Fibroblast of the aortic adventitia (primary cell): ENCODE measurements at places on chromosomes 5 and 9.

- no peak for DNase-seq
Measured at GRCh38 chr5:126492939-126493338, 69.7 kb downstream of the GRAMD2B start.

GRCh38 chr5:168925160-168925559, 346.0 kb upstream of the PANK3 start:
- DNase-seq = no peak

DNA sequence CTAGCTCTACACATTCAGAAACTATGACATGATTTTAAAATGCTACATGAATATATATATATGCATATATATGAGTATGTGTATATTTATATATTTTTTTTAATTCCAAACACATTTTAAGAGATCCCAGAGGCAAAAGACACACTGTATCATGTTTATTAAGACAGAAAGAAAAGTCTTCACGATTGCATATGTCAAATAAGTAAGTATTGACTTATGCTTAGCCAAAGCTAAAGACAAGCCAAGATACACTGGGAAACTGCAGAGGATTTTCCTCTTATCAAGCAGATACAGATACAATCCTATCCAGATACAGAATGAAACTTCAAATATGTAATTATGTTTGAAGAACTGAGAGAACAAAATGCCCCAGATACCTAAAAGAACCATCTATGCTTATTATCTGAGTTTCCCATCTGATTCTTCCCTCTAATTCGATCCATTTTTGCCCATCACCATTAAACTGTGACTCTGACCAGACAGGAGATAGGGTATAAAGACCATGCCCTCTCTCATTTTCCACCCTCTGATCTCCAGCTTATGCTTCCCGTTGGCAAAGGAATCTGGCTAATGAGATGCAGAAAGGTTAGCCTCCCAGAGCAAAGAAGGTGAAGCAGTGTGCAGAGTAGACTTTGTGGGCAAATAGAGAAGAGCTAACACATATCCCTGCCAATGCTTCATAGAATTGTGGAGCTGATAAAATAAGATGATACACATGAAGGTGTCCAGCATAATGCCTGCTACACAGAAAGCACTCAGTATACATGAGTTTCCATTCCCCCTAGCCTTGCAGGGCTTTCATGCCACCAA, 131.0 kb upstream of the TARS1 start:
- peak; percentile 47 for DNase-seq

DNA sequence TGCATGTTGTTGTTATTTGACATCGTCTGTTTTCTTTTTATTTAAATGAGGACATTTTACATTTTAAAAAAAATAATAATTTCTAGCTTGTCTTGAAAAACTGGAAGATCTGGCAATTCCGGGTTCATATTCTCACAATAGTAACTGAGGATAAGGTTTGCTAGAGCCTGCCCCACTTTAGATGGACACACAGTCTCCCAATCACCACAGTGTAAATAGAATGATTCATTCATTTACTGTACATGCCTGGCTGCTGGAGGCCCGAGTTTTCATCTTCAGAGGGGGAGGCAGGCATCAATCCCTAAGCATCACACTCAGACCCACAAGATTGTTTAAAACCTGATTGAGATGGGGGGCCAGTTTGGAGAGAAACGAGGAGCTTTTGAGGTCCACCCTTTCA, 2039.7 kb upstream of the WWC1 start:
- DNase-seq = no peak

- DNase-seq = peak; percentile 61
Measured at GRCh38 chr9:22240619-22241018, 206.0 kb upstream of the DMRTA1 start.

- DNase-seq = no peak
Measured at GRCh38 chr5:41751867-41752266, 118.4 kb downstream of the OXCT1 start.

DNA sequence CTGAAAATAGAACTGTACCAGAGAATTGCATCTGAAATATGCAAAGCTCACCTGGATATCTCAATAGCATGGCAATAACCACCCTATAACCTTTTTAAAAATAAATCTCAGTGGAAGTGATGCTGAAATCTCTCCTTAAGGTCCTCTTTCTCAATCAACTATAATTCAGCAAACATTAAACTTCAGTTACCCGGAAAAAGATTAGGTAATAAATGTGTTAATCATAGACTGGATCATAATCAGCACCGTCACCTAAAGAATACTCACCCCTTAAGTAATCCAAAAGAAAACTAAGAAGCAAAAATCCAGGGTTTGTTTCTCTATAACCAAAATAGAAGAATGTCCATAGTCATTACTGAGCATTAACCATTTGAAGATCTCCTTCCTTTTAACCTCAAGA, 44.3 kb upstream of the DENND4C start:
- peak; percentile 34 for DNase-seq

DNA sequence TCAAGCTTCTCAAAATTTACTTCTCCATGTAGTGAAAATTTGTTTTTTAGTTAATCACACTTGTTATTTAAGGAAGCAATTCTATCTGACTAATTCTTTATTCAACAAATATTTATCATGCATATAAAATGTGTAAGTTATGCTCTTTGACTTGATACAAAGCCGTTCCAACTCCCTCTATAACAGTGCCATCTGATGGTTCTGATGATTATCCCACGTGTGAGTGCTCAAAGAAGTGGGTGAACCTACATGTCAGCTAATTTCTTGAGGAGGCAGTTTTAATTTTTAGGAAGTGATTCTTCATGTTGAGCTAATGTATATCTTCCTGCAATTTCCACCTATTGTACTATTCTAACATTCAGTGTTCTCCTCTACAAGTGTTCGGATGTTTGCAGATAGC, 88.8 kb upstream of the BRINP1 start:
- DNase-seq = no peak

DNA sequence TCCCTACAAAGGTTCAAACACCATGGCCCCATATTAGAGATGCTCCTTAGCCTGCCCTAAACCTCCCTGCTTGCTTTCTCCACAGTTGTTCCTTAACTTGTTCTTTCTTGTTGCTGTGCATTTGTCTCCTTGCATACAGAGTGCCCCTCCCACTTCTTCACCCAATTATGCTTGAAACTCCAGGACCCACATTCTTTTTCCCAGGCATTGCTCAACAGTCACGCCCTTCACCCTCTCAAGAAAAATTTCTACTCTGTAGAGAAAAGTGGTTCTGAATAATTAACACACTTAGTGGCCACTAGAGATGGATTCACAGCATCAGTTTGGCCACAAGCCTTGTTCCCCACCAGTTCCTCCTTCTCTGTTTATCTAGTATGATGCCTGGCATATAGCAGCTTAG, 57.7 kb downstream of the NREP start:
- DNase-seq = no peak

GRCh38 chr9:135418161-135418560, 61.4 kb upstream of the PPP1R26 start:
- DNase-seq = no peak

- DNase-seq = no peak
Measured at GRCh38 chr5:97377582-97377981, 194.5 kb upstream of the RIOK2 start.

- no peak for DNase-seq
Measured at GRCh38 chr5:90968319-90968718, 409.7 kb downstream of the ADGRV1 start.

DNA sequence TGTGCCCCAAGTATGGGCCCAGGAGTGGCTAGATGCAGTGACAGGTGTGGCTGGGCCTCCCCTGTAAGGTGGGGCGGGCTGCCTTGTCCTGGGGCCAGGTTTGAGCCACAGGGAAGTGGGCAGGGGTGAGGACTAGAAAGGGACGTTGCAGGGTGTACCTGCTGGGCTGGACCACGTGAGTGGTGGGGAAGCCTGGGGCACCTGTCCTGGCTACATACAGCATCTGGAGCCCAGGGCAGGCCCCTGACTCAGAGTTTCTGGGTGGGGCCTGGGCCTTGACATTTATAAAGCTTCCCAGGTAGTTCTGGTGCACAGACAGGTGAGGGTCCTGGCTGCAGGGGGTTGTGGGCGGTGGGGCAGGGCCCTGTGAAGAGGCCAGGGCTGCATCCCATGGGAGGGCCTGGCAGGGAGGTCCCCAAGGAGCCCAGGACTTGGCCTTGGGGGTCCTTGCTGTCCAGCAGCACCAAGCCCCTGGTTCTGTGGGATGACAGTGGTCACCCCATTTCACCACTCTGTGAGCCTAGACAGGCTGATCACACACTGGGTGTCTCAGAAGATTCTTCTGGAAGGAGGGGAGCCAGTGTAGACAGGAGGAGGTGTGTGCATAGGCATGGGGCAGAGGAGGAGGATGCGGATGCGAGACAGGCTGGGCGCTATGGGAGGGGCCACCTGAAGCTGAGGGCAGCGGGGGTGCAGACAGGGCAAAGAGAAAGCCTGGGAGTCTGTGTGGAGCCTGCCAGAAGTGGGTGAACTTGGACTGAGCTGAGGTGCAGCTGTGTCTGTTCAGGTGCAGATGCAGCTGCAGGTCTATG, 94.0 kb downstream of the PHF2 start:
- DNase-seq = peak; percentile 27

DNA sequence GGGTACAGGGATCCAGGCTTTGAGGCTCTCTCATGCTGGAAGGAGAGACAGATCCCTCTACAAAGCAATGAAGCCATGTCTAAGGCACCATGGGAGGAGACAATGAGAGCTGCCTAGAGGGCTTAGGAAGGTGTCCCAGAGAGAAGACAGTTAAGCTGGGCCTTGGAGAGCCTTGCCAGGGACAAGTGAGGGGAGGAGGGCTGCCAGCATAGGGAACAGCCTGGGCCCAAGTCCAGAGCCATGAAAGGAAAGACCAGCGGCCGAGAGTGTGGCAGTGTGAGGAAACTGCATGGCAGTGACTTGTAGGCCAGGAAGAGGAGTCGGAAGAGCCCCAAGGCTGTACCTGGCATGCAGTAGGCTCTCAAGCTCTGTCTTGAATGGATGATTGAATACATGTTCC, 88.5 kb downstream of the PSD2 start:
- DNase-seq = no peak

DNA sequence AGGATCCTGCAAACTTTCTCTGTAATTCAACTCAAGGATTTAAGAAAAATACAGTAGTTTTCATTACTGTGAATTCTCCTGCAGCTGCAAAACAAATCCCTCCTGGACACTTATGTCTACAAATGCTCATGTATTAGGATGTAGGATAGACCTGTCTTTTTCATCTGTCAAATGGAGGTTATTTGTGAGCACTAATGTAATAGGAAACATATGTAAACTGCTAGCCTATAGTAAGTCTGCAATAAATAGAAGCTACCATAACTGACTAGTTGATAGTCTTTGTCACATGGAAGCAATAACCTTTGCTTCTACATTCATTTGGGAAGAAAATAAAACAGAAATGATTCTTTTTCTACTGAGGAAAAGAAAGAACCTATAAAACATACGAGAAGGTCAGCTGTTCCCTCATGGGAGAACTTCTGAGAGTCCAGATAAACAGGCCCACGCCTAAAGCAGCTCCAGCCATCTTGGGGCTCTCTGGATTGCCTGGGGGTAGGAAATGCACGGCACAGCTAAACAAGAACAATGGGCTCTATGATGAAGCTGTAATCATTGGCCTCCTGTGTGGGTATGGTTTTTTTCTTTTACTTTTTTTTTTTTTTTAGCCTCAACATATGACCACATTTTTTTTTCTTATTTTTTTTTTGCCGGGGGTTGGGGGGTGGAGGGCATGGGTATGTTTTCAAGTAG, 6.2 kb downstream of the KCNV2 start:
- no peak for DNase-seq

DNA sequence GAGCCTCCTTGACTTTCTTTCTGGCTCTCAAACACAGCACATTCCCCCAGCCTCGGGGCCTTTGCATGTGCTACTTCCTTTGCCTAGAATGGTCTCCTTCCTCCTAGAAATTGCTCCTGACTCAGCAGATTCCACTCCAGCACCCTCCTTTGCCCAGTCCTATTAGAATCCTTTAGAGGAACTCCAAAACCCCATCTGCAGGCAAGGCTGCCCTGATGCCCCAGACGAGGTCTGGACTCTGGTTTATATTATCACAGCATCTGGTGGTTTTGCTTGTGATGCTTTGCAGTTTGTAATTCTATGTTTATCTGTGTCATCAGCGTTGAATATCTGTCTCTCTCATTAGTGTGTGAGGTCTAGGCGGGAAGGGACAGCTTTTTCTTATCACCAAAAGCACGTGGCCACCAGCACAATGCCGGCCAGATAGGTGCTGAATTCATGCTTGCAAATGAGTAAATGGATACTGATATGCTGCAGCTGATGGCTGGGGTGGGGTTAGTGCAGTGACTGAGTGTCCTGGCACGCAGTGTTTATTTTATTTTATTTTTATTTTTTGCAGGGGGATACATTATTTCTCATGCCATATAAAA, 30.0 kb upstream of the ANKH start:
- peak; percentile 67 for DNase-seq

- DNase-seq = no peak
Measured at GRCh38 chr5:31433229-31433628, 98.7 kb downstream of the DROSHA start.

DNA sequence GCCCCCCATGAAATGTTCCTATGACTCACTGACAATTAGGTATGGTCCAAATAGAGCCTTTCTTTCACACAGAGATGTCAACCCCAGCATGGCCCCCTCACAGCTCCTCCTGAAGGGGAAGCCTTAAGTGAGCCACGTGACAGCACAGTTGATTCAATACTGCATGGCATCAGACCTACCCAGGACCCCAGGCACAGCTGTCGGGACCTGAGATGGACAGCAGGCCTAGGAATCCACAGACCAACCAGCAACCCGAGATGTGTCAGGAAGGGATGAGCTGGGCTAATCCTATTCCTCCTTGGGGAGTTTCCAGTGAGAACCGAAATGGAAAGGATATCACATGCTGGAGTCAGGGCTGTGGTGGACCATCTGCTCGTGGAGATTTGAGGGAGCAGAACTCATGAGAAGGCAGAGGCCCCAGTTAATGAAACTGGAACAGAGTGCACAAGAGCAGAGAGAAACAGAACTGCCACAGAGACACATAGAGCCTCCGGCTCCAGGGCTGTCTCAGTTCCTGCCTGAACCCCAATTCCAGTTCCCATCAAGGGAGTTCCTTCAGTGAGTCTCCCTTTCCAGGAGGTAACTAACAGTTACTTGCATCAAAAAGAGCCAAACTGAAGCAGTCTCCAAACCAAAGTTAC, 42.1 kb upstream of the SMIM23 start:
- DNase-seq = no peak

- no peak for DNase-seq
Measured at GRCh38 chr5:133398646-133399101, 213.7 kb downstream of the FSTL4 start.

DNA sequence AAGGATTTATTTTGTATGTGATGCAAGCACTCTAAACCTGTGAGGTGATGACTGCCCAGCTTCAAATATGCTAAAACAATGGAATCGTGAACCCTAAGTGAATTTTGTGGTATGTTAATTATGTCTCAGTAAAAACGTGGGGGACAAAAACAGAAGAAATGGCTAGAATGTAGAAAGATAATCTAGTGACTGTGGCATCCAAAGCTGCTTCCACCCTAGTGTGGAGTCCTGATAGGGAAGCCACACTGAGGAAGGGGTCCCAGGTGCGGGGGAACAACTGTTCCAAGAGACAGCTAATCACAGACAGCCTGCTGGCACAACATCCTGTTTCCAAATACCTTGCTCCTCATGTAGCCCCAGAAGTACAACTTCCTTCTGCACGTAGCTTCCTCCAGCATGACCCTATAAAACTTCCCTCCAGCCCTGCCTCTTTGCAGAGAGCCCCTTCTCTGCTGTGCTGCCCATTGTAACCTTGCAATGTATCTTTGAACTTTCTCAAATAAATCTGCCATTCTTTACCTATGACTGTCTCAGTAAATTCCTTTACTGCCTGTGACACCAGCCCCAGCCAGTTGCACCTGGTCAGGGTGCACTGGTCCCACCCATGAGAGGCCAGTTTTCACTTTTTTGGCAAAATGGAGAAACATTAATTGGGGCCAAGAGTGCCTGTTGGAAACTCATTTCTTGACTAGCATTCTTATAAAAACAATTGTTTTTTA, 4.9 kb downstream of the GMCL2 start:
- no peak for DNase-seq
